ENCODE measurements at places on chromosomes 3 and 15.

DNA sequence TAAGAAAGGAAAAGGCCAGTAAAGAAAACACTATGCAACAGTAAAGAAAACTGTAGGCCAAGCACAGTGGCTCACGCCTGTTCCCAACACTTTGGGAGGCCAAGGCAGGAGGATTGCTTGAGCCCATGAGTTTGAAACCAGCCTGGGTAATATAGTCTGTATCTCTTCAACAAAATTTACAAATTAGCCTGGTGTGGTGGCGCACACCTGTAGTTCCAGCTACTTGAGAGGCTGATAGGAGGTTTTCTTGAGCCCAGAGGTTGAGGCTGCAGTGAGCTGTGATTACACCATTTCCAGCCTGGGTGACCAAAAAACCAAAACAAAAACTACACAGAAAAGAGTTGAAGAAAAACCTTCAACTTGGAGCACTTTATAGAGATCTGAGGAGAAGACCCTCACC is 31.8 kb downstream of the DAG1 start:
- DNase-seq = no peak

- DNase-seq = peak; percentile 26
Observed at GRCh38 chr3:13040361-13041074, 32.7 kb downstream of the IQSEC1 start.

DNA sequence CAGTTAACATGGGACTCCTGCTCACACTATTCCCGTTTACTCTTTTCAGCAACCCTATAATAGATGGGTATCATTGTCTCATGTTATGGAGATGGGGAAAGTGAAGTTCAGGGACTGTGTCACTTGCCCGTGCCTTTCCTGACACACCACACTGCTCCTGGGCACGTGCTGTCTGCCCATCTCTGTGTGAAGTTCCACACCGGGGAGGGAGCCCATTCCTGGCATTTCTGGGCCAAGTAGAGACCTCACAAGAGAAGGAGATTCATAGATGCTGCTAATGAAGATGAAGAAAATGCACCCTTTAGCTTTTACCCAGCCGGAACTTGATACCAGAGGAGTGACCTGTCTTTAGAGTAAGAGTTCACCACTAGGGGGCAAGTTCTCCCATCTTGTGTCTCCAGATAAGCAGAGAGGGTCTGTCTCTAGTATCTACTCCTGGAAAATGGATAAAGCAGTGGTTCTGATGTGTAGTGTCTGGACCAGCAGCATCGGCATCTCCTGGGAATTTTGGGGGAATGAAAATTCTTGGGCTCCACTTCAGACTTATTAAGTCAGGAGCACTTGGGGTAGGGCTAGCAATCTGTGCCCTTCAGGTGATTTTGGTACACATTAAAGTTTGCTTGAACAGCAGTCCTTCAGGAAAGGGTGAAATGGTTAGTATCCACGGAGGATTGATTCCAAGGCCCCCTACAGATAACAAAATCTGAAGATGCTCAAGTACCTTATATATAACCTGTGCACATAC is 2.0 kb upstream of the TOPBP1 start:
- DNase-seq = no peak

- no peak for DNase-seq
Observed at GRCh38 chr15:81536356-81536755, 162.3 kb upstream of the TMC3 start.

- no peak for DNase-seq
Observed at GRCh38 chr3:185702262-185703225, 116.4 kb downstream of the SENP2 start.

GRCh38 chr3:55331524-55331923 is 155.6 kb downstream of the WNT5A start:
- no peak for DNase-seq

Measured in stimulated activated CD8-positive, alpha-beta memory T cell treated with anti-CD3 and anti-CD28 coated beads, Interleukin-2, amount 100 ng/mL, for 48 hours (primary cell).